NCI-H1092 (cell line): ENCODE measurements at places on chromosomes 16 and 17.
A peak's percentile ranks its signal among the peaks of the same experiment; 100 is the strongest.

- no peak for DNase-seq
Observed at GRCh38 chr17:5869041-5869745, 201.0 kb upstream of the WSCD1 start.

GRCh38 chr17:77577491-77577890 is 381.0 kb upstream of the TNRC6C start:
- no peak for DNase-seq

DNA sequence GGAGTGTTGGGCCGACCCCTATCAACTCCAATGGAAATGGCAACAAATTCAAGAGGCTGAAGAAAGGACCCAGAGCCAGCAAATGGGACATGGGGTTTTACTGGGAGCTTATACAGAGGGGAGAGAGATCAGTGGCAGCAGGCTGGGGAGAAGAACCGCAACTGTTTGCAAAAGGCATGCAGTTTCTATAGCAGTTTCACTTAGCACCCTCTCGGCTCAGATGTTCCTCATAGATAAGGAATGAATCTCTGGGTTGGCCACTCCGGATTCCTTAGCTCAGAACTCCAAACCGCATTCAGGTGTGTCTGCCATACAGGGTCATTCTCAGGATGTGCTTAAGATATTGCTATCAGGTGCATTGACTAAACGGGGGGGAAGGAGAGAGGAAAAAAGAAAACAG is 71.1 kb upstream of the RPL38 start:
- DNase-seq = no peak

DNA sequence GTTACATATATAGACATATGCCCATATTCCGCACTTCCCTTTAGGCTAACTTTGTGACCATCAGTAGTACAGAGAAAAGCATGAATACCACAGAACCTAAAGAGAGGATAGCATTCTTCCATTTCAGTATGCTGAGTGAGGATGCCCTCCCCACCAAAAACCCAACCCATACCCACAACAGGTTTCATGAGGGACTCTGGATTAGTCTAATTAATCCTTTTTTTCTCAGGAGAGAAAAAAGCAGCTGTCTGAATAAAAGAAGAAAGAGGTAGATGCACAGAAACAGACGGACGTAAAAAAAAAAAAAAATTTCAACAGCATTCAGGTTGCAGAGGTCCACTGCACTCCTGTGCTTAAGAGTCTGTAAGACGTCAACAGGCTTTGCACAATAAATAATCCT is 6.7 kb downstream of the MMD start:
- no peak for DNase-seq

GRCh38 chr17:46759141-46759540 is 59.4 kb downstream of the WNT3 start:
- no peak for DNase-seq

DNA sequence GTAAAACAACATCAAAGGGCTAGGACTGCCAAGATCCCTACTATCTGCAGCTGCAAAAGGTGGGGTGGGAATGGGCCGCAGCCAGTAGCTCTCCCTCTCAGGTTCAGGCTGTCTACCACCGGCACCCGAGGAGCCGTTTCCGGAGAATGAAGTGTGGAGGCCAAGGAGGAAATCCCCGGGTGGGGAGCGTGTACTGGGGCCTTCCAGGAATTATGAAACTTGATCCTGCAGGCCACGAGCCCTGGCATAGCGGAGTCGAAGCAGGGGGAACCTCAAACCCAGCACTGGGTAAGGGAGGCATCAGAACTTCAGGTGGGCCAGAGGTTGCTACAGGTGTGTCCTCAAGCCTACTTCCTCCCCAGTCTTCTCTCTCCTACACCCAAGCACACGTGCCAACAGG is 5.1 kb downstream of the INPP5K start:
- DNase-seq = no peak

GRCh38 chr17:59328601-59329000 is 2.9 kb upstream of the YPEL2 start:
- DNase-seq = no peak

DNA sequence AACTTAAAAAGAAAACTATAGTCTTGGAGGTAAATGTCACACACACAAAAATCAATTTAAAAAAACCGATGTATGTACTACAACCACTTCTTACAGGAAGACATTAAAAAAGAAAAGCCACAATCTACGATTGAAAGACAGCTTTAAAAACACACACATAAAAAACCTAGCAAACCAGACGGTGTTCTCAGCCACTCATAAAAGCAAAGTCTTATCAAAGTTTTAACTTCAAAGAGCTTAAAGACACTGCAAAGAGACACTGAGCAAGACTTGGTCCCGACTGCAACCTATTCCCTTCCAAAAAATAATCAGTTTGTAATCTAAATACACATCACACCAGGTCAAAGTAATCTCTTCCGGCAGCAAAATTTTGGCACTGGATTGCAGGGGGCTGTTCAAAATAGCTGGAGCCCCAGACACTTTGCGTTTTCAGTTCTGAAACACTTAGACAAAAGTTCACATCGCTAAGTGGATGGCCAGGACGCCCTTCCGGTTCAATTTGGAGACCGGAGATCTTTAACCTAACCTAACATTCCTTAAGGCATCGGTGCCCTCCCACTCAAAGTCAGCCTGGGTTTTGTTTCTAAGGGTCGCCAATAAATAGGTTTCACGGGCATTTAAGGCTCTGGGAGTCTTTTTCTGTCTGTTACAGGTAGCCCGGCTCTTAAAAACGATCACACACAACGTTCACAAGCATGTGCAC is 2.6 kb downstream of the ZCCHC14 start:
- DNase-seq = no peak

DNA sequence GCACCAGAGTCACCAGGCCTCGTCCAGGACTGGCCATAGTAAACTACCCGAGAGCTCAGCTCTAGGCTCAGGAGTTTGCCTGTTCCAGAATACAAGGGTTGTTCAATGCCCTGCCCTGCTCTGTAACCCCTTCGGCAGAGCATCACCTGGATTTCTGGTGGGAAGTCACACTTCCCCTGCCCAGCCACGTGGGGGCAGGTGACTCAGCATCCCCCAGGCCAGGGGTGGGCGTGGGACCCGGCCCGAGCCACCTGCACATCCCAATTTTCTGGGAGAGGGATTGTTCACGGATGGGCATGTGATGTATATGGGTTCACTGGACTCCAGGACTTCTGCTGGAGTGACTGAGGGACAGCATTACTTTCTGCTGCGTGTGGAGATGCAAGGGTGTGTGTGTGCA is 25.8 kb downstream of the COX4I1 start:
- no peak for DNase-seq

DNA sequence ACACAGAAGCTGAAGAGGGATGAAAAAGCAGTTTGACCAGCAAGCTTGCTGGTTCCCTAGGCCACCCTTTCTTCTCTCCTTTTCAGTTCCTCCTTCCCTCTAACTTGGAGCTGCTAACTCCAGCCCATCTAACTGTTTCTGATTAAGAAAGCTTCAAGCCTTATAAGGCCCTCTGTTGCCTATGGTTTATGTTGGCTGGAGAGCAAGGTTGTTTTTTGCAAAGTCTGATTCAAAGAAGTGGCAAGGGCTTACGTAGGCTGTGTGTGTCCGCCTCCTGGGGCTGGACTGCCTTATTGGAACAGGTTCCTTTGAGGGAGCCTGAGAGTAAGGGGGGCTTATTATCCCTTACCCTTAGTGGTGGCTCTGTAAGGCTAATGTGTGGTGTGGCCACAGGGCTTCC is 7.1 kb downstream of the AKAP1 start:
- no peak for DNase-seq

GRCh38 chr17:27530764-27531391 is 74.6 kb downstream of the KSR1 start:
- DNase-seq = no peak

GRCh38 chr16:1812732-1813163 is 13.9 kb downstream of the HAGH start:
- DNase-seq = peak; percentile 64

DNA sequence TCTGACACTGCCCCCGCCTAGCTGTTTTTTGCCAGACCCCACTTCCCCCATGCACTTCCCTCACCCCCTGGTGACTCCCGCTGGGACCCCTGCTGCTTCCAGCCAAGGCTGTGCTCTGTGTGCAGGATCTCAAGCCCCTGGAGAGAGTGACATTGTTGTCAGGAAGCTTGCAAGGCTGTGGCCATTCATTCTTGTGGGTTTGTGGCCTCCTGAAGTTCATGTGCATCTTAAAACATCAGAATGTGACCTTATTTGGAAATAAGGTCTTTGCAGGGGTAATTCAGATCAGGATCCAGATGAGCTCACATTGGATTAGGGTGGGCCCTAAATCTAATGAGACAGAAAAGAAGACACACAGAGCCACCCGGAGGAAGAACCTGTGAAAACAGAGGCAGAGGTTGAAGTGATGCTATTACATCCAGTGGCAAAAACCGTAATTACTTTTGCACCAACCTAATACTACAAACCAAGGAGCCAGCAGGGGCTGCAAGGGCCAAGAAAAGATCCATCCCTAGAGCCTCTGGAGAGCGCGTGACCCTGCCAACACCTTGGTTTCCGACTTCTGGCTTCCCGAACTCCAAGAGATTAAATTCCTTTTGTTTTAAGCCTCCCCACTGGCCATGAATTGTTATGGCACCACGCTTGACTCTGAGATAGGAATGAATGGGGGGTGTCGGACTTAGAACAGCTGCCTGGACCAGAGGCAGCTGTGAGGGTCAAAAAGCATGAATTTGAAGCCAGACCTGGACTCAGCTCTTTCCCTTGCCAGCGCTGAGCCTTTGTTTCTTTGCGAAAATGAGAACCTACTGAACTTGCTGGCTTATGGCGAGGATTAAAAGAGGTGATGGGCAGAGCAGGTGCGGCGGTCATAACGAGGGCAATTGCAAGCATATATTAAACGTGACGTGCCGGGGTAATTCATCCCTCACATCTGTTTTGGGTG is 75.5 kb downstream of the BMERB1 start:
- no peak for DNase-seq

- DNase-seq = peak; percentile 63
Observed at GRCh38 chr17:76506408-76507345, 5.5 kb upstream of the RHBDF2 start.

DNA sequence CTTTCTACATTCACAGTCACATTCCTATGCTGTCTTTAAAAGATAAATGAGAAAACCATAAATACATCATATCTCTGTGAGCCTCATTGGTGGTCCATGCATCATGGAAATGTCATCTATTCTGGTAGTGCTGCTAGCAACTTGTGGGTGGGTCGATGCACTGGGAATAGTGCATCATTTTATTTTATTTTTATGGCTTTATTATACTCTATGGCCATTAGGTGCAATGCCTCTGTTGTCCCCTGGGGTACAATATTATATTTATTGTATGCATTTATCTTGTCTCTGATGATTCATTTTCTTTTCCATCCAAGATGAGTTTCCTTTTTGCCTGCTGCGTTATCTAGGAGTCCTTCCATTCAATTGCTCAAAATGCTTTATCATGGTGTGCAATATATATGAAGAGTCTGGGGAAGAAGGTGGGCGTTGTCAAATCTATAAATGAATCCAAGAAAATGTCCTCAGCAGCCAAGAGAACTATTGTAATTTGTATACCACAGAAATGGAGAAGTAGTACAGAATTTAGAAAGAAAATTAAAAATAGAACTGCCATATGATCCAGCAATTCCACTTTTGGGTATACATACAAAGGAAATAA is 324.0 kb downstream of the KCNJ2 start:
- DNase-seq = no peak

GRCh38 chr17:31413874-31414549 is 22.5 kb downstream of the RAB11FIP4 start:
- no peak for DNase-seq

- DNase-seq = no peak
Observed at GRCh38 chr16:82414476-82414875, 212.3 kb upstream of the CDH13 start.

GRCh38 chr17:18921912-18922451 is 30.0 kb upstream of the SLC5A10 start:
- DNase-seq = no peak

- DNase-seq = no peak
Observed at GRCh38 chr16:79310710-79311109, 289.8 kb downstream of the MAF start.

DNA sequence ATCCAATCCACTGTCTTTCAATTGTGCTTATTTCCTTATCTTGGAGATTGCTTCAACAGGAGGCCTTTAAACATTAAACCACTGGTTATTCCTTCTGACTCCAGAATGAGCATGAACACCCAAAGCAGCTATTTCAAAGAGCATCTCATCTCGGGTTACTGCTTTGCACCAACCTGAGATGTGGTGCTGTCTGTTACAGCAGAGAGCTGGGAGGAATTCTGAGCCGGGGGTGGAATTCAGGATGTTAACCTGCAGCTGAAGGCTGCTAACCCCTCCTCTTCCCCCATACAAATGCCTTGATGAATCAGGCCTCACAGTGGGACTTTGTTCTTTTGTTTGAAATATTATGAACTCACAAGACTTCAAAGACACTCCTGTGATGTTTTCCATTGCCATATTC is 113.1 kb downstream of the SHISA9 start:
- no peak for DNase-seq

GRCh38 chr16:72884573-72884972 is 163.4 kb downstream of the ZFHX3 start:
- peak; percentile 64 for DNase-seq
